ENCODE measurements at places on chromosomes 12 and 14. TPM values are rescaled to one million over a fixed set of nuclear protein-coding genes. Genes with fewer than 3 reads are reported as not detected.
A peak's percentile ranks its signal among the peaks of the same experiment; 100 is the strongest.

GRCh38 chr14:79809849-79810612, 401.3 kb downstream of the DIO2 start:
- H3K27me3 ChIP-seq: no peaks in the 10 kb centered on the region
- H3K4me1 ChIP-seq: no peaks in the 10 kb centered on the region
- H3K27ac ChIP-seq: no peak overlapping the region

Gene TSPAN11
- total RNA-seq: not detected

GRCh38 chr14:38297681-38298080, 41.8 kb upstream of the CLEC14A start:
- H3K36me3 ChIP-seq: no peaks in the 10 kb centered on the region
- peak; percentile 17 for DNase-seq
- no peak overlapping the region for H3K4me3 ChIP-seq

Gene AJUBA
- total RNA-seq: 116 TPM

- no peak overlapping the region for H3K4me3 ChIP-seq
- H3K27me3 ChIP-seq: no peaks in the 10 kb centered on the region
- no peak for DNase-seq
- H3K4me1 ChIP-seq: peaks cover 24% of the 10 kb centered on the region
These were observed 168.1 kb downstream of the SLC38A4 start for GRCh38 chr12:46657453-46658411.

DNA sequence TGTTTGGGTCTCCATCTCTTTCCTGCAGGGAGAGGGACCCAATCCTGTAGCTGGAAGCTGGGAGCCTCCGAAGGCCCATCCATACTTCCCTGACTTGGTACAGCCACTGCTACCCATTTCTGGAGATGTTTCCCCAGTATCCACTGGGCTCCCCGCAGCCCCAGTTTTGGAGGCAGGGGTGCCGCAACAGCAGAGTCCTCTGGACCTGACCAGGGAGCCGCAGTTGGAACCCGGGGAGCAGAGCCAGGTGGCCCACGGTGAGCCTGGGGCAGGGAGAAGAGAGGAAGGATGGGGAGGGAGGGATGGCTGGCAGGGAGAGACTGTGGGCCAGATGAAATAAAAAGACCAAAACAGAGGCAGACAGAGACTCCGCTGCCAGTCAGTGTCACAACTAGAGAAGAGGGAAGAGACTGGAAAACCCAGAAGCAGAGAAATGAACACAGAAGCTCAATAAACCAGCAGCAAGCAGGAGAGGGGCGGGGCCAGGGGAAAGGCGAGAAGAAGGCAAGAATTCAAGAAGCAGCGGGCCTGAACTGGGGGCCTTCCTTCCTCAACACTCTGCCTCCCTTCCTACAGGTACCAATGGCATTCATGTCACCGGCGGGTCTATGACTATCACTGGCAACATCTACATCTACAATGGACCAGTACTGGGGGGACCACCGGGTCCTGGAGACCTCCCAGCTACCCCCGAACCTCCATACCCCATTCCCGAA, 6.3 kb downstream of the LTBR start:
- no peak for DNase-seq
- H3K36me3 ChIP-seq: peaks cover 32% of the 10 kb centered on the region
- peaks cover 7% of the 10 kb centered on the region for H3K4me1 ChIP-seq
- no peak overlapping the region for H3K4me3 ChIP-seq
- H3K27ac ChIP-seq: no peak overlapping the region
- no peaks in the 10 kb centered on the region for H3K27me3 ChIP-seq

DNA sequence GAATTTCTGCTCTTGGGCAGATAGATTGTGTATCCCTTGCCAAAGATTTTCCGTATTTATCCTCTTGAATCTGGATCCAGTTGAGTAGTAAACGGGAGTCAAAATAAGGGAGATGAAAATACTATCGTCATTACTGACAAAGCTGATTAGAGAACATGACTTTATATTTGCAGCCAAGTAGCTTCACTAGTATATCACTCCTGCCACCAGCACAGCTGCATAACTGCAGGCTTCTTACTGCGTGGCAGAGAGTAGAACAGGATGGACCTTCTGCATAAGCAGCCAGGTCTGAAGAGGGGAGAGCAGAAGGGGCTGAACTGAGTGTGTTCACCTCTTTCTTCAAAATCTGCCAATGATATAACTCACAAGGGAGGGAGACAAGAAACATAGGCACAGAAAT, 283.7 kb downstream of the FBXL14 start:
- no peaks in the 10 kb centered on the region for H3K4me1 ChIP-seq
- H3K27me3 ChIP-seq: no peaks in the 10 kb centered on the region
- no peaks in the 10 kb centered on the region for H3K36me3 ChIP-seq
- no peak overlapping the region for H3K4me3 ChIP-seq
- no peak for DNase-seq

DNA sequence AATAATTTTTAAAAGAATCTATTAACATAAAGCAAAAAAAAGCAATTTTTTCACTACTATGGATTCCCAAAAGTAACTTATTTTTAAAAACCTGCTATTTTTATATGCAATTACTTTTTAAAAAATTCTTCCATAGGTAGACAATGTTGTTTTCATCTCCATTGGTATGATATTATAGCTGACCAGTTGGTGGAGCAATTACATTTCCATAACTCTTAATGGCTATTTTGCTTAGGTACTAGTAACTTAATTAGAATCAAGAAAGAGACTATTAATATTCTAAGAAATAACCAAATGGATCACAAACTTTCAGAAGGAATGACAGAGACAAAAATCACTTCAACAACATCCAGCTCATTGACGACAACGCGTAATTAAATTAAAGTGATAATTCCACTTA, 64.7 kb upstream of the PTCSC3 start:
- no peak overlapping the region for H3K4me3 ChIP-seq
- H3K36me3 ChIP-seq: no peaks in the 10 kb centered on the region
- H3K27ac ChIP-seq: no peak overlapping the region
- H3K27me3 ChIP-seq: peaks cover 20% of the 10 kb centered on the region
- H3K4me1 ChIP-seq: peaks cover 18% of the 10 kb centered on the region

DNA sequence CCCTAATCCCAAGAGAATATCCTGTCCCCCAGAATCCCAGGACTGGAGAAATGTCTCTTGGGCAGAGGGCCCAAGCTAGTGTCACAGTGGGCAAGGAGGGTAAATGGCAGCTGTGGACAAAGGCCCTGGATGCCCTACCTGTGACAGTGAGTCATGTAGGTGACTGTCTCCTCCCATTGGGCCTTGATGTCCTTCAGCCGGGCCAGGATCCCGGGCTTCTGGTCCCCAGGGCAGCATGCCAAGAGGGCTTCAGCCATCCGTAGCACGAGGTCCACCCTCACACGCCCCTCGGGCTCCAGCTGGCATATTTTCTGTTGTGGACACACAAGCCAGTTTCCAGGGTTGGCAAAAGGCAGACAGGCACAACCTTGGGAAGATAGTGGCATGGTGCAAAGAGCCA, 48.8 kb downstream of the SYNE3 start:
- H3K4me1 ChIP-seq: no peaks in the 10 kb centered on the region
- no peak overlapping the region for H3K27ac ChIP-seq
- DNase-seq: no peak
- H3K36me3 ChIP-seq: no peaks in the 10 kb centered on the region

DNA sequence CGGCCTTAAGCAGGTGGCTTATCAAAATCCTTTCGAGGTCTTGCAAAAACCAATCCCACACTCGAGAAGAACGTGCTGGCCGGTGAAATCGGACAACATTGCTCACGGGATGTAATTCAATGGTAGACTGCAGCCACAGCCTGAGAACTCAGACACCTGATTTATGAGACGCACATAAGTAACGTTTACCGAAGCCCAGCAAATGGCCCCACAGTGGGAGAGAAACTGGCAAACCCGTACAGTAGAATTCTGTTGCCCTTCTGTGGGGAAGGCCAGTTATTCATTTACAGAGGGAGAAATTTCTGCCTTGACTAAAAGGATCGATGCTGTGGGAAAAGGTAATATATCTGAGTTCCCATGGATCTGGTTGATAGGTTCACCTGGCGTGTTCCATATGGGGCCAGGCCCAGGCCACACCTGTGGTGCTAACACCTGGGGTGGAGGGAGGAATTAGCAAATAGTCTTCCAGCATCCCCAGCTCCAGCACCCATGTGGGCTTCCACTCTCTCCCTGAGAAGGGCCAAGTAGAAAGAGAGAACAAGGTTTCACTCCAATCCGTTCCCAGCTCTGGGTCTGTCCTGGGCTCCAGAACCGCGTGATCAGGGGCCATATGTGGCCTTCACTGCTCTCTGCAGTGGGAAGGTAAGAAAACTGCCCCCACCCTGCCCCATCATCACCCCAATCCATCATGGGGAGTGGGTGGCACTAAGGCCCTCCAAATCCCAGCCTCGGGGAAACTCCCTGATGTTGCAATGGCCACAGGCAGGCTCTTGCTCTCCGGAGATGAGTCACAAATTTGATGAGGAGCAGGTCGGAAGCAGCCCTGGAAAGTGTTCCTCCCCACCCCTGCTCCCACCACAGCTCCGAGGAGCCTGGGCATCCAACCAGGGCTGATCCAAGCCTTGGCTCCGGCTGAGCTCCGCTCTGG, 12.7 kb downstream of the BDKRB1 start:
- H3K4me3 ChIP-seq: no peak overlapping the region
- peak overlapping the region; percentile 63 for H3K27ac ChIP-seq
- peaks cover 24% of the 10 kb centered on the region for H3K4me1 ChIP-seq
- H3K36me3 ChIP-seq: no peaks in the 10 kb centered on the region

DNA sequence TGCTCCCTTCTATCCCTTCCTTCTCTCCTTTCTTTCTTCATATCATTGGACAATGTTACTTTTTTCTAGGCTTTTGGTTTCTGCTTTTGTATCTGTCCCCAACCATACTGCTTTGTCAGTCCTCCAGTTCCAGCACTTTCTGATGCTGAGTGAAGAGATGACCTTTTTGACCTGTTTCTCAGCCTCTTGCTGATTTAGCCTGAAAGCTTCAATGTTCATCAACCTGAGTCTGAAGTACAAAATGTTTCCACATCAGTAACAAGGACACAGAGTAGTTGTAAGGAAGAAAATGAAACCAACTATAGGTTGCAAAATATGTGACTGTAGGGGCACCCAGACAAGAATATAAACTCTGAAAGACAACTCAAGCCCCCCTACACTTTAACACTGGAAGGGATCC, 25.2 kb upstream of the AKAP6 start:
- peaks cover 23% of the 10 kb centered on the region for H3K4me1 ChIP-seq
- no peaks in the 10 kb centered on the region for H3K27me3 ChIP-seq
- H3K27ac ChIP-seq: no peak overlapping the region
- no peak overlapping the region for H3K4me3 ChIP-seq
- no peak for DNase-seq
- no peaks in the 10 kb centered on the region for H3K36me3 ChIP-seq
